ENCODE measurements at places on chromosomes 1 and 21. TPM values are rescaled to one million over a fixed set of nuclear protein-coding genes. Genes with fewer than 3 reads are reported as not detected.

The FAM177B gene
- total RNA-seq = not detected

The OR2M3 gene
- not detected for total RNA-seq

The CASZ1 gene
- total RNA-seq = 0.20 TPM

The S100A7A gene
- not detected for total RNA-seq

- DNase-seq = no peak
Observed at GRCh38 chr21:42746593-42747275, 93.3 kb downstream of the PDE9A start.

The MATN1 gene
- 0.20 TPM for total RNA-seq

Data from RPMI7951 (cell line).